ENCODE measurements at places on chromosomes 4 and X.

DNA sequence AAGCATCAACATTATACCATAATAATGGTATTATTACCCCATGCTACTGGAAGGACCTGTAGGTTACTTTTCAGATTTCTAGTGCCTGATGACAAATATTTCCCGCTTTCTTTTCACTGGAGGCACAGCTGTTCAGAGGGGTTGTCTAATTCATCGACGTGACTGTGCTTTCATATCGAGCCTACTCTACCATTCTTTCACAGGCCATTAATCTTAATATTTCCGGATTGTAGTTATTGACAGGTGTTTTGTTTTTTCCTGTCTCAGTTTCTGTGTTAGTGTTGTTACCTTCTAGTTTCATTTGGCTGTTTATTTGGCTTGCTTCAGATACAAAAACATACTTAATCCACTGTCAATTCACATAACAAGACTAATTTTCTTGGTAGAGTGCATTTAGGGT, 330.9 kb downstream of the SPOCK3 start:
- no peak for DNase-seq

GRCh38 chr4:19437008-19437407, 814.7 kb upstream of the SLIT2 start:
- DNase-seq, result no peak

DNA sequence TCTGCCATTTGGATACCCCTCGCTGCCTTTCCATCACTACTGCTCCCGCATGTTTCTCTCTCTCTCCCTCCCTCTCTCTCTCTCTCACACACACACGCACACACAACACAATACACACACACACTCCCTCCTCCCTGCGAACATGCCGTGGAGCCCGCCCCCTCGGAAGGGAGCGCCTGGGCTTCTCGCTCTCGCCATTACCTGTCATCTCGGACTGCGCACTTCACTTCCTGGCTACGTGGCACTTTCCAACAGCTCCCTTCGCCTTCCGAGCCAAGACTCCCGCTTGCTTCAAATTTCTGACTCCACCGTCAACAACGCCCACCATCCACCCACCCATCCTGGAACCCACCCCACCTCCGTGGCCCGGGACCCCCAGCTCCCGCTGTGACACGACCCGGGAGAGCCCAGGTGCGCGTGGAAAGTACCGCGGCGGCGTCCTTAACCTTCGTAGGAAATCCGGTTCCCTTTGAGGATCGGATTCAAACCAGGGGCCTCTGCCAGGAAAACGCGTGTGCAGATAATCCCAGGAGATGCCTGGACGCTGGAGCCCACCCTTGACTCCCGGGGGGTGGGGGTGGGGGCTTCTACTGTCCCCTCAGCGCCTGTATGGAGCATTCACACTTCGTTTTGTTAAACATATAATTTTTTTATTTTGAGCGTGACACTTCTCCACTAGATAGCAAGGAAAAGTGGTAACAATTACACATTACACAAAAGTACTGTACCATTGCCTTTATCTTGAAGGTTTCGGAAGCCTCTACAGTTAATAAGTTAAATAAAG, 12.5 kb downstream of the ARX start:
- no peak for DNase-seq

- DNase-seq, result no peak
Measured at GRCh38 chr4:124199755-124200154, 512.8 kb downstream of the ANKRD50 start.

- DNase-seq, result no peak
Measured at GRCh38 chr4:42119886-42120285, 32.6 kb downstream of the BEND4 start.

- DNase-seq, result no peak
Measured at GRCh38 chr4:16442296-16442695, 216.0 kb upstream of the TAPT1 start.

DNA sequence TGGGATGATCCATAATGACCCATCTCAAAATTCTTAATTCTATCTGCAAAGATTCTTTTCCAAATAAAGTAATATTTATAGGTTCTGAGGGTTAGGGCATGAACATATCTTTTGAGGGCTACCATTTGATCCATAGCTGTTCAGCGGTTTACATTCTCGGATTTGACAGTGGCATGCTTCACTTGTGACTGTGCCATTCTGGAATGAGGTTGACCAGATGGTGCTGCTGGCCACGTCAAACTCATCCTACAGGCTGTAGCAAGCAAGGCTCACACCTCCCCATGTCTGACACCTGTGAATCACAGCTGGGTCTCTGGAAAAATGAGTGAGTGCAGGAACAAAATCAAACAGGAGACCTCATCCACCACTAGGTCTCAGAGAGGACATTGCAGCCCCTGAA, 280.5 kb downstream of the DHRSX start:
- DNase-seq, result no peak

GRCh38 chr4:95798727-95799126, 41.2 kb upstream of the PDHA2 start:
- DNase-seq, result no peak

- no peak for DNase-seq
Measured at GRCh38 chr4:138051157-138051556, 191.0 kb downstream of the SLC7A11 start.

DNA sequence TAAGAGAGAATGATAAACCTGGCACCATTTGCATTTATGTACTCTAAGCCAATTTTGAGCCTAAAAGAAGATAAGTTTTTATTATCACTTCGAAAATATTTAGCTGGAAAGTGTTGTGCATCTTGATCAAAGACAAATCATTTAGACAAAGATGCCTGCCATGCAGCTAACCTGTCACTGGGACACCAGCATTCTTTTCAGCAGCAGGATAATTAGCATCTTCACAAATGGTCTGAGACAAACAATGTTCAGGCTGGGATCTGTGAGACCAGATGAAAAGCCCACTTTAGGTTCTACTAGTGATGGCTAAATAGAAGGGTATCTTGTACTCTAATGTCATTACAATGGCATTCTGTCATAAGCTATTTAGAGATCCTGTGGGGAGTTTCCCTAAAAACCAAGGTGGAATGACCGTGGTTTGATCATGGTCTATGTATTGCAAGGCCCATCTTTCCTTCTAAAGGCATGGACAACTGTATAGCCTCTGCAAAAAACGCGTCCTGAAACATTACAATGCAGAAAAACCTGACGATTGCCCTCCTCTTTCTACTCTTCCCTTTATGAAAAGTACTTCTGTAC, 7.2 kb downstream of the PRDM8 start:
- DNase-seq, result no peak

DNA sequence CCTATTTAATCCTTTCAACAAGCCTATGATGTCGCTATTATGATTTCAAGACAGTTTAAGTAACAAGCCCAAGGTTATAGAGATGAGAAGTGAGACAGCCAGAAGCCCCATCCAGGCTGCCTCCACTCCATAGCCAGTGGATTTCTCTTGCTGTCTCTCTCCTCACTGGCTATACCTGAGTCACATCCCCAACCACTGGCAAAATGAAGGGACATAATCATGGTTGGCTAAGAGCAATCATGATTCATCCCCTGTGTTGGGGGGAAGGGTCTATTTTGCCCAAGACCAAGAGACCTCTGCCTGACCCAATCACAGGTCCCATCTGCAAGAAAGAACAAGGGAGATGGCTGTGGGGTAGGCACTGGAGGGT, 334.9 kb upstream of the GATB start:
- no peak for DNase-seq

DNA sequence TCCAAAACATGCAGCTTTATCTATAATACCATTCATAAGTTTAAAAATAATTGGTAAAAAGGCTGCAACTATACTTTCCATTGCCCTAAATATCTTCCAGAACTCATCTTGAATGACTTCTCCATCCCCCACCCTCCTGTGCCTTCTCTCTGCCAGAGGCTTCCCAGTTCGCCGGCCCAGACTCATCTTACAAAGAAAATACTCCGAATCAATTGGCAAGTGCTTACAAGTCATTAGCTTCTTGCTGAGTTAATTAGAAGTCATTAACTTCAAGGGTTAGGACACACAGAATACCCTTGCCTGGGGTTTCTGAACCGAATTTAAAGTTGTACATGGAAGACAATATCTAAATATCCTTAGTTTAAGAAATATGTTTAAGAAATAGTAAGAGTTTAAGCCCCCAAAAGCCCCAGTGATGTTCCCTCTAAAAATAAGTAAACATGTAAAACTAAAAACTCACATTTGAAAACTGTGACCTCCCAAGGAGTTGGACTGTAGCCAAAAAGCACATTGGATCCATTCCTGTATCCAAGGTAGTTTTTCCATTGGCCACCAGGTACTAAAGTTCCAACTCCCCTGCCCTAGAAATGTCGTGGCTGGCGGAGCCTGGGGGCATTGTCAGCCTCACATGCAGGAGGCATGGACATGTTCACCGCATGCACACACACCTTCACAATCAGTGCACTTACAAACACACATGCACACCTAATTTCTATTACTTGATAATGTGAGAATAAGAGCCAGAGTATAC, 535.2 kb upstream of the FAT1 start:
- DNase-seq, result no peak

- DNase-seq, result no peak
Measured at GRCh38 chrX:137483554-137483953, 82.4 kb upstream of the ZIC3 start.

DNA sequence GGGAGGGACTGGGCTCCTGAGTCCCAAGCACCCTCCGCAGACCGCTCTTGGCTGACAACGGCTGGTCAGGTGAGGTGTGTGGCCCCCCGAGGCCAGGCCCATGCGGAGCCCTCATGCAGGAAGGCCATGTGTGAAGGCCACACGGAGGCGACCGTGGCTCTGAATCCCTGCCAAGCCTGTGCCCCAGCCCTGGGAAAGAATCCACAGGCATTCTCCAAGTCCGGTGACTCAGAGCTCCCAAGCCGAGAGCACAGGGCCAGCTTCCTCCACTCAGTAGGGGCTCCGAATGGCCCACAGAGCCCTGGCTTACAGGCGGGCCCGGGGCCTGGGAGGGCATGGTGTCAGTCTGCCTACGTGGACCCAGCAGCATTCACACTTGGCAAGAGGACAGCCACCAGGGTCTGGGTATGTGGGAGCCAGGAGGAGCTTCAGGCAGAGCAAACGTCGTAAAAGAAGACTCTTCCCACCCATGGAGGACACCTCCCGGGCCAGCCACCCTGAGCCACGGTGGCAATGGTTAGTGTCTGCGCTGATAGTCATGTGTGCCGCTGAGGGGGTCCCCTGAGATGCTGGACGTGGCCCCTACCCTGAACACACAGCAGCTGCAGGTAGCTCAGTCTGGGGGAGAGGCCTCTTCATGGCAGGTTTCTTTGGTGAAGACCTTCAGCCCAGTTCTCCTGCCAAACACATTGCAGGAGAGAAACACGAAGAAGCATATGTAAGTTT, 105.7 kb downstream of the PSAPL1 start:
- DNase-seq, result no peak

- no peak for DNase-seq
Measured at GRCh38 chrX:10781847-10782530, 161.6 kb upstream of the MID1 start.

- no peak for DNase-seq
Measured at GRCh38 chrX:2504706-2505332, 4.0 kb upstream of the DHRSX start.
